ENCODE measurements at places on chromosomes 12 and 14.

DNA sequence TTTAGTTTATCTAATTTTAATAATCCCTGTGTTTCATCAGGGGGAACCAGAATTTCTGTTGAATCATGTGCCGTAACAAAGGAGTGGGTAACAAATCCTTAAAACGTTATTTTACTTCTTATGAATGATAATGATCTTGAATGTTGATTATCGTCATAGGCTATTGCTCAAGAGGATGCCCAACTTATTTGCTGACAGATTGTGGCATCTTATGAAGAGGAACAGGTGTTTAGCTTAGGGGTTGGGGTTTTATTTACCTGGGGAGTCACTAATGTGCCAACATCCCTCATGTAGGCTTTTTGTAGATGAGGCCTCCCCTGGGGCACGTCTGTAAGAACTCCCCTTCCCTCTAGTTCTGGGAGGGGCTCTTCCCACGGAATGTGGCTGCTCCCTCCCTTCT, 32.4 kb upstream of the TMX1 start:
- no peak for DNase-seq

GRCh38 chr12:2453076-2453760, 341.6 kb upstream of the FKBP4 start:
- DNase-seq = peak; percentile 5

- no peak for DNase-seq
Measured at GRCh38 chr12:119664642-119665041, 3.3 kb upstream of the PRKAB1 start.

- DNase-seq = peak; percentile 36
Measured at GRCh38 chr14:44833376-44834060, 128.2 kb downstream of the KLHL28 start.

DNA sequence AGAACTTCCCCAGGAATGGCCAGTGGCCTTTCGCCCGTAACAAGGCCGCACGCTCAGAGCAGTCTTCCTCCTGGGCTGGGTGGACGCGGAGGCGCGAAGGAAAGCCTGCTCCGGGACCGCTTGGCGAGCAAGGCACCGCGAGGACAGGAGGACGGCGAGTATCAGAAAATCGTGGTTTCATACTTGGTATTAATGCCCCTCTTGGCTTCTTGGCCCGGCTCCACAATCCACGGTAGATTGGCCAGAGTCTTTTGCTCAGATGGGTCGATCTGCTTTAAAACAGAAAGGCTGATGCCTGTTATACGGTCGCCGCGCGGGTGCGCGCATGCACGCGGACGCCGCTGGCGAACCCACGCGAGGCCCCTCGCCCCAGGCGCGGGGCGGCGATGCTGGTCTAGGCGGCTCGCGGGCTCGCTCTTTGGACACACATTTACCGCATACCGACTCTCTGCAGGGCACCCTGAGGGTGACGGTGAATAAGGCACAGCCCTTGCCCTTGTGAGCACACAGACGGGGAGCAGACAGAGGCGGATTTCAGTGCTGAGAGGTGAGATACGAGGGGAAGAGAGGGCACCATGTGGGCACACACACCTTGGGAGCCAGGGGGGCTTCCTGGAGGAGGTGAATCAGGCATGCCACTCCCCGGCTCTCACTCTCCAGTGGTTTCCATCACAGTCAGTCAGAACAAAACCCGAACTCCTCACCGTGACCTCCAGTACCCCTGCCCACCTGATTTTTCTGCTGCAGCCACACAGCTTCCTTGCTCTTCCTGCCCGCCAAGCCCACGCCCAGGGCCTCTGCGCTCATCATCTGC, 100.7 kb downstream of the APAF1 start:
- peak; percentile 23 for DNase-seq

GRCh38 chr14:100111931-100112704, 46.9 kb downstream of the EVL start:
- no peak for DNase-seq

GRCh38 chr14:51681411-51681810, 29.7 kb downstream of the FRMD6 start:
- no peak for DNase-seq

DNA sequence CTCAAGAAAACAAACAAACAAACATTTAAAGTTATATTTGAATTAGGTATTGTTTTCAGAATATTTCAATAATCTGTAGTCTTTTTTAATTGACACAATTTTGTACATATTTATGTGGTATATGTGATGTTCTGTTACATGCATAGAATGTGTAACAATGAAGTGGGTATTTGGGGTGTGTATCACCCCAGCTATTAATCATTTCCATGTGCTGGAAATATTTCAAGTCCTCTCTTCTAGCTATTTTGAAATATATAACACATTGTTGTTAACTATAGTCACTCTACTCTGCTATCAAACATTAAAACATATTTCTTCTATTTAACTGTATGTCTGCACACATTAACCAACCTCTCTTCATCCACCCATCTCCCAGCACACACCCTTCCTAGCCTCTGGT, 32.0 kb upstream of the SIX1 start:
- DNase-seq = peak; percentile 41

DNA sequence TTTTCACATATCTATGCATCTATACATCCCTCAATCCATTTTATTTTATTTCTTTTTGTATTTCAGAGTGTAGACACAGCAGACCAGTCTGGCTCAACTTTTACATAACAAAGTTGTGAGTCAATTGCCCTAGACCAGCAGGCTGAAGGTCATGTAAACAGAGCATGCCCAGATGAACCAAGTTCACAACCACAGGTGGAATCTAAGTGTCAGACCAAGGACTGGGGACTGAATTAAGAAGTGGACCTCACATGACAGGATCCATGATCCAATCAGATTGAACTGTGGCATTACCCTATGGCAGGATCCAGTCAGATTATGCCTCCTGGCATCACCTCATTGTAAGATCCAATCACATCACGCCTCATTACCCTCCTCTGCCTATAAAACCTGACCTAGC, 455.8 kb downstream of the SOX5 start:
- no peak for DNase-seq

- no peak for DNase-seq
Measured at GRCh38 chr12:122928404-122929147, 32.7 kb upstream of the VPS37B start.

- DNase-seq = peak; percentile 53
Measured at GRCh38 chr14:24411443-24412389, 12.9 kb downstream of the NYNRIN start.

DNA sequence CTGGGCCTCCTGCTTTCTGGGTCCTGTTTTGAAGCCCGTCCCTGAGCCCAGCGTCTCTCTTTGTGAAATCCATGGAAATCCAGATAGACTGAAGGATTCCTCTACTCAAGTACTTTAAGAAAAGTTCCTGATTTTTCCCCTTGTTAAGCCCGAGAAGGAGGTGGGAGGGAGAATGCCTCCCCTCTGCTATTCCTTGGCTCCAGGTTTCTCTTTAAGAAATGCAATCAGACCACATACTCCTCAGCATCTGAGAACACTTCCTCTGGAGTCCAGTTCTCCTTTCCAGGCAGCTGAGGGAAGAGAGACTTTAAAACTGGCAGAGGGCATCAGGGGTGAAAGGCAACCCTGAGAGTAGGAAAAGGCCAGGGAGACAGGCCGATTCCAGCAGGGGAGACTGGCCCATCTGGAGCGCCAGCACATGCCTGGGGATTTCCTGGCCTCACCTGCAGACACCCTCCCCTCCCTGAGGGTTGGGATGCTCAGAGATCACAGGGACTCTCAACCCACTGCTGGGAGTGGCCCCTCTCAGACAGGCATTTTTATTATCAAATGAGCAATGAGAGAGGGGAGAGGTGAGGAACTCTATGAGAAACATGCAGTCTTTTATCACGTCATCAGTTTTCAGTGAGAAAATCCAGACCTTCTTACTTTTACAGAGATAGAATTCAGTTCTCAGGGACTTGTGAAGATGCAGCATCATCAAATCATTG, 2.0 kb upstream of the EMP1 start:
- no peak for DNase-seq

DNA sequence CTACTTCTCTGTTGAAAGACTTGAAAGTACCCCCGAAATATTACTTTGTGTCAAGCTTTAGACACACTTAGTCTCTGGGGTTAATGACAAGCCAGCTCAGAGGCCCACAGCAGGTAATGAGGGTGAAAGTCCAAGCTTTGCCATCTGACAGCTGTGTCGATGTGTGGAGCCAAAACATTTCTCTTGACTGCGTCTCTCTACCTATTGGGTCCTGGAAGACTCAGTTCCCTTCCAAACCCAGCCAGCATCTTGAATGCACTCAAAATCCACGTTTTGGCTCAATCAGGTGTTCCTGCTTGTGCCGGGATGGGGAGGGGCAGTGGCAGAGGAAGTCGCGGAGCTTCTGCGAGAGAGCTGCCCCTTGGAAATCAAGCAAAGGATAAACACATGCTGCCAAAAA, 3.2 kb downstream of the PLXNC1 start:
- no peak for DNase-seq

- peak; percentile 76 for DNase-seq
Measured at GRCh38 chr14:84750763-84751554, 779.0 kb upstream of the FLRT2 start.

Data from fibroblast of skin of abdomen (primary cell).